ENCODE measurements at places on chromosomes 4 and X.

DNA sequence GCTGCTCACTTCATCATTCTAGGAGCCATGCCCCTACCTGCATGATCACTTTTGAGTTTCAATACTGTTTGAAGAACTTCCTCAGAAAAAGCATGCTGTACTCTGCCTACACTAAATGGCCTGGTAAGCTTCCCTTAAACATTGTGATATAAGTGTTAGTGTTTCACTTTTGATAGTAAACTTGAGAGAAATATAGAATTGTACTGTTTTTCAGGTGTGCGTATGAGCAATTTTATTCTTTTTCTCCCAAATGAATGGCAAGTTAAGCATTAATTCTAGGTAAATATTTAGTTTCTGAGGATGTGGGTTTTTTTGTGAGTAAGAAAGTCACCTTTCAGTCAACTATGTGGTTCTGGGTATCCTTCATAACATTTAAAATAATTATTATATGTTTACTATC lies 484.5 kb downstream of the IL15 start:
- no peak for DNase-seq

- DNase-seq: no peak
Measured at GRCh38 chrX:31832263-31832662, 760.4 kb upstream of the FTHL17 start.

DNA sequence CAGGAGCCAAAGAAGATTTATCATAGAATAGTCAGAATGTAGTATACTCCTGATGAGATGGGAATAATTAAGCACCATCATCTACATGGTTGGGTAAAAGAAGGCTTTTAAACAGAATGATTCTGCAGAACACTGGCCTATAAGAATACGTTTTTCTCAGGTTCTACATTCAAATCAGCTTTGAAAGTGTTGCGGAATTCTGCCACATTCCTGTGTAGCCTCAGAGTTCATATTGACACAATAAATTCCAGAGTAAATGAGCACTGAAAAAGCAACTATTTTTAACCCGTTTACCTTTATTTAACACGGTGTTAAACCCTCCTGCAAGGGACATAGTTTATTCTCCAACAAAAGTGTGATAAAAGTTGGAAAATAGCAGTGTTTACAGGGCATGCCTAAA lies 950.2 kb upstream of the SLIT2 start:
- no peak for DNase-seq

- no peak for DNase-seq
Measured at GRCh38 chr4:138538743-138539142, 296.6 kb upstream of the SLC7A11 start.

GRCh38 chr4:75844151-75844662 lies 58.0 kb downstream of the PPEF2 start:
- no peak for DNase-seq

All from CD4-positive, alpha-beta T cell treated with Interleukin-10 for 1 hour (primary cell).